Forelimb muscle (tissue), 1 donor: ENCODE measurements at places on chromosomes 7 and 10. TPM values are rescaled to one million over a fixed set of nuclear protein-coding genes. Genes with fewer than 3 reads are reported as not detected.

DNA sequence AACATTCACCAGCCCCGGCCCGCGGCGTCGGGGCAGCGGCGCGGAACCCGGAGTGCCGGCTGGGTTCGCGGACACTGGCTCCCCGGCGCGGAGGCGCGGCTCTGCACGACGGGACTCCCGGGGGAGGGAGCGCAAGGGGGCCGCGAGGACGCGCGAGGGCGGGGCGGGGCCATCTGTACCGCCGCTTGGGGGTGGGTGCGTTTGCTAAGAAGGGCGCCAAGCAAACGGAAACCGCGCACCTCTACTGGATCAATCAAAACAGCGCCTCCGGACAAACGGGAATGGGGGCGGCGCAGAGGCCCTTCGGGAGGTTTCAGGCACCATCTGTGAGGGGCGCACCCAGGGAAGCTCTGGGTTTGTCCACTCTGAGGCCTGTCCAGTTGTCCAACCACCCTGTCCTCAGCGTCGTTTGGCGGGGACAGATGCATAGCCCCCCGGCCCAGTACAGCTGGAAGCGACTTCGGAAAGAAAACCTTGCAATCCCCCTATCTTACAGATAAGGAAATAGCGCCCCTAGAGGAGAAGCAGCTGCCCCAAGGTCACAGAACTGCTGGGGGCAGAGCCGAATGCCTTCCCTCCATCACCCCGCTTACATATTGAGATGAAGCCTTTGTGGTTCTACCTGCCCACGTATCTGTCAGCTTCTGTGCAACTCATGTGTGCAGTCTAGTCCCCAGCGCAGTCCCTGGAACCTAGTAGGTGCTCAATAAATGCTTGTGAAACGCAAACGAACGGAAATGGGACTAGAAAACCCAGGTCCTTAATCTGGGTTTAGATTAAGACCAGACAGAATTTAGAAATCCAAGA is 10.7 kb upstream of the SLIT1 start:
- DNase-seq, result peak; percentile 16

- no peak for DNase-seq
Measured at GRCh38 chr7:157498657-157499056, 161.9 kb downstream of the DNAJB6 start.

GRCh38 chr10:102505462-102506115 is 1.8 kb downstream of the SUFU start:
- DNase-seq, result no peak

Gene MEIG1
- polyA plus RNA-seq, result 0.91 TPM

Gene CNPY1
- polyA plus RNA-seq, result 0.40 TPM
